ENCODE measurements at places on chromosomes 1 and 21.
A peak's percentile ranks its signal among the peaks of the same experiment; 100 is the strongest.

DNA sequence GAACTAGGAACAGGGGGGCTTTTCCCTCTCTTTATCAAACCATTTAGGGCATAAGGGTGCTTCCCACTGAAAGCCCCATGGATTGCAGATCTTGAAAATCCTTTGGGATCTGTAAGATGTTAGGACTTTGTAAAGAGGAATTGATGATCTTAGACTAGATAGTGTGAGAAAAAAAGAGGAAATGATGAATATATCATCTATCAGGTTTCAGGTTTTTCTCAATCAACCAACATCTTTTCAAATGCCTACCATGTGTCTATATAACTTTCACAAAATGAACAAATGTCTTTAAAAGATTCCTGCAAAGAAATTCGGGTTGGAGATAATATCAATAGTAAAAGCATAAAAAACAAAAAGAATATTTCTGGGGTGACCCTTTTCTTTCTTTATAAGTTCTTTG, 50.1 kb downstream of the KCNC4 start:
- DNase-seq: no peak

GRCh38 chr1:59544615-59545293, 247.9 kb downstream of the FGGY start:
- no peak for DNase-seq

GRCh38 chr1:153777648-153778047, 2.4 kb downstream of the SLC27A3 start:
- no peak for DNase-seq

DNA sequence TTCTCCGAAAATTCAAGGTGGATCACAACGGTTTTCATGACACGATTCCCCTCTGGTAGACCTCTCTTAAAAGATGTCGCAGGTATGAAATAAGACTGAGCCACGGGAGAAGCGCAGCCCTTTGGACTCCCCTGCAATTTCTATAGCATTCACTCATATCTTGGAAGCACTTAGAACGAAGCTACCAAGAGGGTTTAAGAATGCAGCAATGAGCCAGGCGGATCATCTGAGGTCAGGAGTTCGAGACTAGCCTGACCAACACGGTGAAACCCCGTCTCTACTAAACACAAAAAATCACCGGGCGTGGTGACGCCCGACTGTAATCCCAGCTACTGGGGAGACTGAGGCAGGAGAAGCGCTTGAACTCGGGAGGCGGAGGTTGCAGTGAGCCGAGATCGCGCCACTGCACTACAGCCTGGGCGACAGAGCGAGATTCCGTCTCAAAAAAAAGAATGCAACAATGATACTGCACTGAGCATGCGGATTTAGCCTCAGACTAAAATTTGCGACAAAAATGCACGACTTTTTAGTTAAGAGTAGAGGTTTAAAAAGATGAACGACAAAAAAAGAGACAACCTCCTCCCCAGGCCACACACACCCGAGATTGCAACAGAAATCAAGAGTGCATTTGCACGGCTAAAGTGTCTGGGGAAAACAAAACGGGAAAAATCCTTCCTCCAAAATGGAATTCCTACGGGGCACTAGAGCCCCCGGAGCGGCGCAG, 743 bp downstream of the TOMM20 start:
- peak; percentile 27 for DNase-seq

DNA sequence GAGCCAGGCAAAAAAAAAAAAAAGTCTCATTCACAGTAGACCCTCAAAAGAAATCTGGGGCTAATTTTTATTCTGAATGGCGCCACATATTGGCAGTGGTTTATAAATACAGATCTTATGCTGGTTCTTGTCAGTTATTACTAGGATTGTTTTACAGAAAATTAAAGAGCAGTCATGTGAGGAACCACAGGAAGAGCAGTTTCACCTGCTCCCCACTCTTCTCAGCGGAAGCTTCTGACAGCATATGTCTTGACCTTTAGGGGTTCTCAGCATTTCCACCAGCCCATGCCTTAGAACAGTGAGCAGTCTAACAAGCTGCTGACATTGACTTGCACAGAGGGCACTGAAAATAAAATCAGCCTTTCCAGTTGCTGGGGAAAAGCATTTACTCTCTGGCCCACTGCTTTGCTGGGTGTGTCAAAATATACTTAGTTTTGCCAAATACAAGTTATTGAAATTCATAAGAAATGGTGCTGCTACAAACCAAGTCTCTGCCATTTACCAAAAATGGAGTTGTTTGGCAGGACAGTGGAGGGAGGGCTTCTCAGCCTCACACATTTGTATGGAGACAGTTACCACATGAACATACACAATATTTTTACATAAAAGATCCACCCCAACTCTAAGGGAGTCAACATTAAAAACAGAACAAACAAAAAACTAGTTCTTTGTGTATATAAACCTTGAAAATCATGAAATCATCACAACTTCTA, 144.2 kb downstream of the SYT2 start:
- no peak for DNase-seq

DNA sequence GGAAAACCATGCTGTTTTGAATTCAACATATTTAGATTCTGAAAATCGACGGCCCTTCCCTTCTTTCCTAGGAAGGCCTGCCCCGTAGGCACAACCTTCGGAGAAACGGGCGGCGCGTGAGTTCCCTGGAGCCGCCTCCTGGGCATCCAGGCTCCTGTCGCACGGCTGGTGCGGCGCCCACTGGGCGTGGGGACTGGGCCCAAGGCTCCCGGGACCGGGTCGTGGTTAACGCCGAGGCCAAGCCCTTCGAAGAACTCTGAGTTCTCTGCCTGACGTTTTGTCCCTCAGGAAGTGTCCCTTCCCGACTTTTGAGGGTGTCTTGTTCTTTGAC, 19.2 kb upstream of the TBX15 start:
- DNase-seq: no peak

DNA sequence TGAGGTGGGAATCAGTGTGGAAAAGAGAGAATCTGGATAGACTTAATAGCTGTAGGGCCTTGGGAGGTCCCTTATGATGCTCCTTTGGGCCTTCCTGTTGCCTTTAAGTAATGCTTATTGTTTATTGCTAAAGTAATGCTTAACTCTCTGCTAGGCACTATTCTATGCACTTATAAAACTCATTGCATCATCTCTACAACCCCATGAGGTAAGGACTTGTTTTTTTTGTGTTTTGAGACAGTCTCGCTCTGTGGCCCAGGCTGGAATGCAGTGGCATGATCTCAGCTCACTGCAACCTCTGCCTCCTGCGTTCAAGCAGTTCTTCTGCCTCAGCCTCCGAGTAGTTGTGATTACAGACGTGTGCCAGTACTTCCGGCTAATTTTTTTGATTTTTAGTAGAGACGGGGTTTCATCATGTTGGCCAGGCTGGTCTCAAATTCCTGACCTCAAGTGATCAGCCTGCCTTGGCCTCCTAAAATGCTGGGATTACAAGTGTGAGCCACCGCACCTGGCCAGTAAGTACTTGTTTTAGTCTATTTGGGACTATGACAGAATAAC, 22.3 kb downstream of the NECAP2 start:
- no peak for DNase-seq

- no peak for DNase-seq
Measured at GRCh38 chr21:39182016-39182415, 1.2 kb downstream of the PSMG1 start.

- DNase-seq: no peak
Measured at GRCh38 chr1:4048076-4048475, 148.0 kb upstream of the C1orf174 start.

GRCh38 chr1:77534456-77534855, 148.0 kb downstream of the ZZZ3 start:
- no peak for DNase-seq

GRCh38 chr1:57910782-57911181, 486.9 kb upstream of the DAB1 start:
- no peak for DNase-seq

- no peak for DNase-seq
Measured at GRCh38 chr1:9145021-9145668, 16.2 kb upstream of the GPR157 start.

- no peak for DNase-seq
Measured at GRCh38 chr1:53331446-53332185, 3.7 kb upstream of the LRP8 start.

GRCh38 chr1:201164645-201165044, 10.4 kb upstream of the TMEM9 start:
- no peak for DNase-seq

- DNase-seq: no peak
Measured at GRCh38 chr1:13893409-13893821, 193.4 kb downstream of the PRDM2 start.

All from CD4-positive, alpha-beta T cell treated with Interleukin-2 at 100 ng/mL for 4 hours (primary cell).